Activated CD8-positive, alpha-beta memory T cell treated with anti-CD3 and anti-CD28 coated beads for 1 hour (primary cell): ENCODE measurements at places on chromosomes 2 and 18.

- no peak for DNase-seq
These were observed 69.2 kb downstream of the LONRF2 start for GRCh38 chr2:100252811-100253698.

- no peak for DNase-seq
These were observed 31.8 kb downstream of the SP100 start for GRCh38 chr2:230447455-230448451.

GRCh38 chr18:30501594-30501993, 540.9 kb downstream of the DSC3 start:
- no peak for DNase-seq

DNA sequence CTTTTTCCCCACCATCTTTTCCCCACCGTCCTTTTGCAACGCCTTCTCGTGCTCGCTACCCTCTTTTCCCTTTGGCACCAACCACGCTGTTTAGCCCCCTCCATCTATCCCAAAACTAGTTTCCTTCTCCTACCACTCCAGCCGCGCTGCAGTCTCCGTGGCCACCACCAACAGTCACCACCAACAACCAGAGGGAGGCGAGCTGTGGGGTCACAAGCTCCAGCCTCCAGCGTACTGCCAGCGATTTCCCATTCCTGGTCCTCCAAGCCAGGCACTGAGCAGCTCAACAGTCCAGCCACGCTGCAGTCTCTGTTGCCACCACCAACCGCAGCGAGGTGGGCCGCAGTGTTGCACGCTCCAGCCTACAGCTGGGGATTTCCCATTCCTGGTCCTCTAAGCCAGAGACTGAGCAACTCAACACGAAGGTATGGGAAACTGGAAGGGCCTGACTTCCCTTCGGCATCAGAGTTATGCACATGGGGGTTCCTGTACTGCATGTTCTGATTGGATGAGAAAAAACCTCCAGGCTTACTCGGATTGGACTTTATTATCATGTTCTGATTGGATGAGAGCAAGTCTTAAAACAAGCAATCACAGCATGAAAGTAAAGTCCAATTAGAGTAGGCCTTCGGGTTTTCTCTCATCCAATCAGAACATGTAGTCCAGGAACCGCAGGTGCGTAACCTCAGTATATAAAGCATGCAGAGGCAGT, 42.3 kb upstream of the IMP4 start:
- no peak for DNase-seq

DNA sequence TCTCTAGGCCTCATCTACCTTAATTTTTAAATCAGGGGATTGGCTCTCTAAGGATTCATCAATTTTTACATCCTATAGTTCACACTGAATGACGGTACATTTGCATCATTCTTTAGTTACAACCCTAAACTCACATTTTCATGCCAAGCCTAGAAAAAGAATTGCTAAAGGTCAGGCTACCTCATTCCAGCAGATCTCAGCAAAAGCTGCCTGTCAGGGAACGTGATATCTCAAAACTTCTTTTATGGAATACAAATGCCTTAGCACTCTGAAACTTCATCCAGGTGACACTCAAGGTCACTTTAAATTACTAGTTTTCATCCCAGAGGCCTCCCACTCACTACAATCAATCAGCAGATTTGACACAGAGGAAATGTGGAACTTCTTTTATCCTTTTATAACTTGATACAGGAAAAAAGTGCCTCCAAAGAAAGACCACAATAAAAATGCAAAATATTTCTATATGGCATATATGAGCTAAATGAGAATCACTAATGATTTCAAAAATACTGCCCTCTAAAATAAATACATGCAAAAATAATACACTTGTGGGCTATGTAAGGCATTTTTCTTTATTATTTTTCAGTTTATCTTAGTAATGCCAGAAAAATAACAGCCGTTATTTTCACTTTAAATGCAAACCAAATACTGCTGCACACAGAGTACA, 91.5 kb downstream of the ARHGEF33 start:
- no peak for DNase-seq

GRCh38 chr2:104746858-104747257, 107.1 kb upstream of the POU3F3 start:
- DNase-seq = no peak

- DNase-seq = no peak
These were observed 68.6 kb downstream of the CAMKMT start for GRCh38 chr2:44430342-44430741.

GRCh38 chr18:41326311-41326710, 628.7 kb upstream of the PIK3C3 start:
- DNase-seq = no peak

GRCh38 chr18:3593381-3593903, 143.5 kb downstream of the TGIF1 start:
- DNase-seq = no peak

GRCh38 chr2:38091760-38092159, 15.8 kb upstream of the CYP1B1 start:
- no peak for DNase-seq

DNA sequence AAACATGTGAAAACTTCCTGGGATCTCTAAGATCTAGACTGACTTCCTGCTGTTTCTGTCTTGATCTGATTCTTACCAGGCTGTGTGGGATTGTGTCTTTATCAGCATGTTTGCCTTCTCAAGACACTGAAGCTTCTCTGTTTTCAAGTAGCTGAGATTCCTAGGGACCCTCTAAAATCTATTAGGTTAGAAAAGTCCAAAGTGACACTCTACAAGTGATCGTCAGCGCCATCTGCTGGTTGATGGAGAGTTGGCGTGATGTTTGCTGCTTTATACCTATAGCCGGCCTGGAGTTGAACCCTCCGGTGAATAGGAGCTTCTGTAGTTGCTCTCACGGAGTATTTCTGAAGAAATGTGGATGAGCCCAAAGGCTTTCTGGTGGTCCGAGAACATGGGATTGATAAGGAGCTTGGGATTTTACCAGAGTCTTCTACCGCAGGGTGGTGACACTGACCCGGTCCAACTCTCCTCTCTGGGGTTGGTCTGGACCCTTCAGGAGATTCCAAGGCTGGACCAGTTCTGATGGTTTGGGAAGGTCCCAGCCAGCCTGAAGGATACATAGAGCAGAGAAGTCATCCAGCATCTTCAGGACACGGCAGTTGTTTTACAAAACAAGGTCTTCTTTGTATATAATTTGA, 96.0 kb upstream of the TTC39C start:
- DNase-seq = peak; percentile 65

DNA sequence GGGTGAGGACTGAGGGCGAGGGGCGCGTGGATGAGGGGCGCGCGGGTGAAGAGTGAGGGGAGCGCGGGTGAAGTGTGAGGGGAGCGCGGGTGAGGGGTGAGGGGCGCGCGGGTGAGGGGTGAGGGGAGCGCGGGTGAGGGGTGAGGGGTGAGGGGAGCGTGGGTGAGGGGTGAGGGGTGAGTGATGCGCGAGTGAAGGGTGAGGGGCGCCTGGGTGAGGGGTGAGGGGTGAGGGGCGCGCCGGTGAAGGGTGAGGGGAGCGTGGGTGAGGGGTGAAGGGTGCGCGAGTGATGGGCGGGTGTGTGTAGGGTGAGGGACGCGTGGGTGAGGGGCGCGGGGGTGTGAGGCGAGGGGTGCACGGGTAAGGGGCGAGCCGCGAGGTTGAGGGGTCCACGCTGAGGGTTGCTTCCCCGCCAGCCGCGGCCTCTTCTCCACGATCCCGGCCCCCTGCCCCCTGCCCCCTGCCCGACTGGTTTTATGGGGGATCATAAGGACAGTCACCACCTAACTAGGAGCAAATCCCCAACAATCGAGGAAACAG, 1.1 kb upstream of the SLC66A2 start:
- no peak for DNase-seq

- no peak for DNase-seq
These were observed 2.2 kb downstream of the CDKL4 start for GRCh38 chr2:39241588-39241987.

DNA sequence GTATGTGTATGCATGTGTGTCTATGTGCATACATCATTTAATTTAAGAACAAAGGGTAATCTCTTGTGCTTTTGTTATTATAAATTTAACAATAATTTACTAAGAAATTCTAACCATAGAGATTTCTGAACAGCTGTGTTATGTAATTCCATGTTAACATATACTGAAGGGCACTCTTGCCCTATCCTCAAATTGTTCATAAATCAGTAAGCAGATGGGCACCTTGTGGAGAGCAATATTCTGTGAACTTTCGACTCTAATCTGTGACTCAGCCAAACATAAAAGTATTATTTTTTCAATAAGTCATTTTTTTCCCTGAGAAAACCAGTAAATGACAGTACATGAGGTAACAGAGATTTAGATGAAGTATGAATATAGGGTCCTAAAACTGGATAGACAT, 938.3 kb upstream of the CRIM1 start:
- no peak for DNase-seq

GRCh38 chr18:21483051-21483450, 117.5 kb downstream of the ESCO1 start:
- DNase-seq = no peak

GRCh38 chr18:37394610-37394965, 171.0 kb downstream of the CELF4 start:
- no peak for DNase-seq

GRCh38 chr2:112768432-112768831, 4.0 kb upstream of the CKAP2L start:
- DNase-seq = no peak

- DNase-seq = peak; percentile 4
These were observed 230.9 kb upstream of the SLC14A2 start for GRCh38 chr18:45384137-45384961.

DNA sequence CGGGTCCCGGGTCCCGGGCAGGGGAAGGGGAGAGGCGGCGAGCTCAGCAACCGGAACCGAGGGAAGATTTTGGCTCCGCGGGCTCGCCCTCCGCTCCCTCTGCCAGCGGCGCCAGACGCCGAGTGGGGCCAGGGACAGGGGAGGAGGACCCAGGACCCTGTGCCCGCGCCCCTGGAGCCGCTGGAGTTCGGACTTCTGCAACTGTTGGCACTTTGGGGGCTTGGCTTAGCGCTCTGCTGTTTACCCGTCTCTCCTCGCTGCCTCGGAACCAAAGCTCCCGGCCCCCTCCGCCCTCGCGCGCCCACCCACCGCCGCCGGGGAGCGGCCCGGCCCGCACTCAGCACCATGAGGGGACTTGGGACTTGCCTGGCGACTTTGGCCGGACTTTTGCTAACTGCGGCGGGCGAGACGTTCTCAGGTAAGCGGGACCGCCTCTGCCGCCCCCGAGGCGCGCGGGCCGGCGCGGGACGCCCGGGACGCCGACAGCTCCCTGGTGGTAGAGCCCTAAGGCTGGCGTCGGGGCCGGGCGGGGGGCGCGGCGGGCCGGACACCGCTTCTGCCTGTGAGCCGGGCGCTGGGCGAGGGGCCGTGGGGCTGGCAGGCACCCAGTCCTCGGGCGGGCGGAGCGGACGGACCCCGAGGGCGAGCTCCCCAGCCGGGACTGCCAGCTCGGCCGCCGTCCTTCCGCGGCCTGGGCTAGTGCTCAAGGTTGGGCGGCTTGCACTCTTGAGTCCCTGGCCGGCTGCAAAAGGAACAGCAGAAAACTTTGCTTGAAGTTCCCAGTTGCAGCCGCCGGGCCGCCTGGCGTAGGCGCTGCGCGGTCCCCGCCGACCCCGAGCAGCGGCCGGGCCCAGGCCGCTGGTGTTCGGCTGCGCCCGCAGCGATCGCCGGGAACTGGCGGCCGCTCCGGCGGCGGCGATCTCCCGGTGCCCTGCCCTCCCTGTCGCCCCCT, 634 bp downstream of the PTPRM start:
- DNase-seq = no peak

DNA sequence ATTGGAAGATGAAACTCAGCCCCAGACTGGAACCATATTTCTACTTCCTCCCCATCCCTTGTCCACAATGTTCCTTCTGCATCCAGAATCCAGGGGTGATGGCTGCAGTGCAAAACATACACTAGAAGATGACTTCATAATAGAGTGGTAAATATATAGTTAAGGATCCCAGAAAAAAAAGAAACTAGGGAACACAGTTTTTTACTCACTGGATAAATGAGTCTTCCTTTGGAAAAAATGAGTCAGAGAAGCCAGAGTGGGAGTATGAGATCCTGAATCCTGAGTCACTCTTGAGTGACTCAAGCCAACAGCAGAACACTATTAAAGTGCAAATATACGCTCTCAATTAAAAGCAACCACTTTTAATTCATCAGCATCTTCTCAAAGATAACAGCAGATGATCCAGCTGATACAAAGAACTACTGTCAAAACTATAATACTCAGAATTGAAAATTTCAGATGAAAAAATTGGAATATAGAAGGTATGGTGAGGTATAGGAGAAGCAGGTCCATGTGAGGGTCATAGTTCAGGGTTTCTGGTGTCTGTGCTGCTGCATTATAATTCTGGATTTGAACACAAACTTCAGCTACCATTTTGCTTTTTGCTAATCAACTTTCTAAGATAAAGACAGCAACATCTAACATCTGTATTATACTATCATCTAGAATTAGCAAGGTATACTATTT, 987.2 kb upstream of the CDH2 start:
- DNase-seq = no peak

DNA sequence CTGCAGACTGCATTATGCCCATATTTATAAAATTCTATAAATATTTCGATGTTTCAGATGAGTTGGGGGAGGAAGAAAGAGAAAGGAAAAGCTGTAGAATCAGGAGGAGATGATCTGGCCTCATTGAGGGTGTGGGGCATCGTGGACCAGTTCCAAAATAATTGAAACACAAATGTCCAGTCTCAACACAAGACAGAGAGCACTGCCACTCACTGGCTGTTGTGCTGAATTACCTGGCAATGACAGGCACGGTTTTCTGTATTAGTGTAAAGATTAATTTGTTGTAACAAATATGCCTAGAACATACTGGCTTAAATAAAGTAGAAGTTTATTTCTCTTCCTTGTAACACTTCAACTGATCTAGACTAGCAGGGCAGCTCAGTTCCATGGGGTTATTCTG, 24.1 kb downstream of the POLE4 start:
- no peak for DNase-seq

- no peak for DNase-seq
These were observed 54.7 kb downstream of the VWC2L start for GRCh38 chr2:214465363-214466146.

- DNase-seq = no peak
These were observed 92.0 kb upstream of the GULP1 start for GRCh38 chr2:188199716-188200128.

DNA sequence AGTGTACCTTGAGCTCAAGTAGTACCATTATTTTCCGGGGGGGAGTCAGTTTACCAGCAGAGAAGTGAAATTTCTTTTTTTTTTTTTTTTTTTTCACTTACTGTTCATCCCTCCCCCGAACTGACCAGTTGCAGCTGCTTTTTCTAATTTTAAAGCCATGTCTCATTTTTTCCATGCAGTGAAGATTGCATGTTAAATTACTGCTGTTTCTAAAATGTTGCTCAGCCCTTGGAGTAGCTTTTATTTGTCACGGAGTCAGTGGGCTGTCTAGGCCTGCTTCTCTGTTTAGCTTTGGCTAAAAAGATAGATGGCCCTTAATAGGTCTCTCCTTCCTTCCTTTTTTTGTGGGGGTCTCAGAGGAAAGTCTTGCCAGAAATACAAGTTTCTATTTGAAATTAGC, 70.2 kb downstream of the NGEF start:
- no peak for DNase-seq
